ENCODE measurements at places on chromosomes 11 and 22.
A peak's percentile ranks its signal among the peaks of the same experiment; 100 is the strongest.

DNA sequence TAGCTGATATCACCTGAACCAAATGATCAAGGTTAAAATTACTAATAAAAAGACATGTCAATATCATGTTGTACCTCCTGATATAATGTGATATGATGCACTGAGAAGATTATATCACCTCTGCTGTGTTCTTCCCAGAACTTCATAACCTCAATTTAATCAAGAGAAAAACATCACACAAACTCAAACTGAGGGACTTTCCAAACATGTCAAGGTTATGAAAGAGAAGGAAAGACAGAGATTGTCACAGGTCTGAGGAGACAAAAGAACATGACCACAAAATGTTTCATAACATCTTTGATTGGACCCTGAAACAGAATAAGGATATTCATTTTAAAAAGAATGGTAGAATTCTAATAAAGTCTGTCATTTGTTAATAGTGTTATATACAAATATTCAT is 43.0 kb upstream of the CFAP300 start:
- no peak for DNase-seq

- no peak for DNase-seq
Measured at GRCh38 chr11:11574373-11575287, 47.2 kb downstream of the GALNT18 start.

DNA sequence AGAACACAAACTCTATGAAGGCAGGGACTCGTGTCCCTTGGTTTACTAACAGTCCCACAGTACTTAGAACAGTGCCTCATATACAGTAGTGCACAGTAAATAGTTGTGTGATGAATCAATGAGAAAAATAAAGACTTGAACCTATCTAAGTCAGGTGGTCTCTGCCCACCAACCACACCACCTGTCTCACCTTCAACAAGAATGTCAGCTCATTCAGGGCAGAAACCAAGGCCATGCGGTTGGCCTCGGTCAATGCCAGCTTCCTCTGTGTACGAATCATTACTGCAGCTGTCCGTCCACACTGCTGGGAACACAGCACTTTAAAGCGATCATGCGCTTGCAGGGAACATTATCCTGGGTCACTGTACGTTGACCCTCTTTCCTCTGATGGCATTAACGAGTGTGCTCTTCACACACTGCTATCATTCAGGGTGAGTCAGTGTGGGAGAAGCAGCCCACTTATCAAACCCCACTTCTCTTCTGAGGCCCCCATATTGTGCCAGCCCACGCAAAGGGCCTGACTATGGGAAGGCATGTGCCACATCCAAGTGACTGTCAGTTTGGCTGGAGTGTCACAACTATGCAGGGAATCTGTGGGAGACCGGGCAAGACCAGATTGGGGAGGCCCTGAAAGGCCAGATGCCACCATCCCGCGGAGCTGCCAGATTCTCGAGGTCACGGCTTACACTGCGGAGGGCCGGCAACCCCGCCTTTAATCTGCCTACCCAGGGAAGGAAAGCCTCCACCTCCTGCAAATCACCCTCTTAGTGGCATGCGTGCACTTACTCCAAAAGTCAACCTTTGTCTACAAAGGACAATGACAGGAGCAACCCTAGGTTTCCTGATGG is 36.1 kb downstream of the LARGE1 start:
- DNase-seq, result no peak

GRCh38 chr22:45334068-45334467 is 24.3 kb downstream of the FAM118A start:
- DNase-seq, result no peak

- DNase-seq, result no peak
Measured at GRCh38 chr11:111641339-111642015, 39.2 kb downstream of the SIK2 start.

DNA sequence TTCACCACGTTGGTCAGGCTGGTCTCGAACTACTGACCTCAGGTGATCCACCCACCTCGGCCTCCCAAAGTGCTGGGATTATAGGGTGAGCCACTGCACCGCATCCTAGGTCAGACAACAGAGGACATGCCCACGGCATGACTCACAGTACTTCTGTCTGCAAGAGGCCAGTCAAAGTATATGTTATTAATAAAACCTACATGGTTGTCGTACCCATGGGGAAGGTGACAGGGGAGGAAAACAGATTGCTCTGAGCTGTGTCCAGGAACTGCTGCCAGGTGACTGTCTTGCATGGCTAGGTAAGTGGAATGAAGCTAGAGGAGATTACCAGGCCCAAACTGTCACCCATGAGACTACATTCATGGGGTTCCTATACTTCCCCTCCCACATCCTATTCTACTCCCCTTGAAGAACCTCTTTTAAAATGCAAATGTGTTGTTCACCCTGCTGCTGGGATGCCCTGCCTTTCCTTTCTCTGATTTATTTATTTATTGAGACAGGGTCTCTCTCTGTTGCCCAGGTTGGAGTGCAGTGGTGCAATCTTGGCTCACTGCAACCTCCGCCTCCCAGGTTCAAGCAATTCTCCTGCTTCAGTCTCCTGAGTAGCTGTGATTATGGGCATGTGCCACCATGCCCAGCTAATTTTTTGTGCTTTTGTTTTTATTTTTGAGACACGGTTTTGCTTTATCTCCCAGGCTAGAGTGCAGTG is 2.0 kb upstream of the NLRX1 start:
- no peak for DNase-seq

- DNase-seq, result no peak
Measured at GRCh38 chr11:27471589-27472397, 797 bp downstream of the LGR4 start.

DNA sequence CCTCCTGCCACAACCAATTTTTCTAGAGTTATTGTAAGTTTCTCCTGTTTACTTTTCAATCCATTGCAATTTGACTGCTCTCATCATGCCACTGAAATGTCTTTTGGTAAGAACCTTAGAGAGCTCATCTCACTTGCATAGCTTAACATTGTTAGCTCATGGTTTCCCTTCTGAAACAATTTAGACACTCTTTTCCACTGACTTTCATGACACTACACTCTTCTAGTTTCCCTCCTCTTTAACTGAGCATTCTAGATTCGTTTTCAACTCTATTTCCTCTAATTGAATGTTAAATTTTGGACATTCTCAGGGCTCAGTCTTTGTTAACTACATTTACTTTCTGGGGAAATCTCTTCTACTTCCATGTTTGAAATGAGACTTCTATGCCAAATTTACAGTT is 369.1 kb downstream of the JRKL start:
- no peak for DNase-seq

DNA sequence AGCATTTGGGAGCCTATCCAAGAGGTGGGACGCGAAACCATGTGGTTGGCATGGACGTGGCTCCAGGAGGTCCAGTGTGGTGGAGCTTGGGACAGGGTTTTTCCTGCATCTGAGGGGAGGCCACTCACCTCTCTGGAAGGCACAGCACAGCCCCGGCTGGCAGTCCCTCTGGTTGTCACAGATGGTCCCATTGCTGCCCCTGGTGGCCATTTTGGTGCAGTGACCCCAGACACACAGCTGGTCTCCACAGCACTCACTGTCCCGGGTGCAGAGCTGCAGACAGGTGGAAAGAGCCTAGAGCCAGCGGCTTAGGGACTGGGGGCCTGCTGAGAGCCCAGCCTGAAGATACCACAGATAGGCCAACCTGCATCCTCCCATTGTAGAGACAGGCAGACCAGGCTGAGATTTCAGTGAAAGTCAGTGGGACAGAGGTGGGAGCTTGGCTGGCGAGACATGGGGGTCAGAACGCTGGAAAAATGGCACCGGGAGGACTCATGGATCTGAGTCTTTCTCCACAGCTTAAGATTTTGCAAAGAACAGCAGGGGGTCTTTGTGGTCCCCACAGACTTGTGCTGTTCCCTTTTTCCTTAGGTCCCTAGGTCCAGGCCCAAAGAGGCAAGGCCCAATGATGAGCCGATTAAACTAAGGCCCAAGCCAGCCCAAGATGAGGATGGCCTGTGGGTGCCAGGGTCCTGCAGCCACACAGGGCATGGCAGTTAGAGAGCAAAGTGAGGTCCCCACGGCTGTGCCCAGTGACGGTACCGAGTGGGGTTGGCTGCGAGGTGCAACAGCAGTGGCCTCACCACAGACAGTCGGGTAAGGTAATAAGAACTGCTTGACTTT is 41.4 kb downstream of the DKK3 start:
- DNase-seq, result no peak

DNA sequence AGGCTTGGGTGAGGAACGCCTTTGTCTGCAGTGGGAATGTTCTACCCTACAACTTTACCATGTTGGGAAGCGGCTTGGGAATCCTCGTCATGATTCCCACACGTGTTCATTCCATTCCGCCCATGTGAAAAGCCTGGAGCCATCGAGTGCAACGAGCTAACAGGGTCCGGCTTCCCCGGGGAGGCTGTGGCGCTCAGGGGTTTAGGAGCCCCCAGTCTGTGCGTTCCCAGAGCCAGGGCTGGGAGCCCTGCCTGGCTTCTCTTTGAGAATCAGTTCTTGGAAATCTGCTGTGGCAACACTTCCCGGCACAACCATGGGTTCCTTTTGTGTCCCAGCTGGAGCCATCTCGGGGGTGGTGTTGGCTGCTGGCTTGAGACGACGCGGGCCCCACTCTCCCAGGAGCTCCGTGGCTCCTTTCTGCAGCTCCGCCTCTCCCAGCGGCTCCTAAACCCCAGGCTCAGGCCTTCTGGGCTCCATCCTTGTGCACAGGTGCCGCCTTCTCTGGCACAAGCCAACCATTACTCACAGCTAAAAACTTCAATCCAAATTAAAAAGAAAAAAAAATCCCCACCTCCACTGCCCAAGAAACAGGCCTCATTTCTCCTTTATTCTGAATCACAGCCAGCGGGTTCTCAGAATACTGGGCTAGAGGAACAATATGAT is 18.7 kb upstream of the PPFIA1 start:
- DNase-seq, result no peak

GRCh38 chr11:113113801-113114704 is 152.8 kb downstream of the NCAM1 start:
- DNase-seq, result peak; percentile 57

DNA sequence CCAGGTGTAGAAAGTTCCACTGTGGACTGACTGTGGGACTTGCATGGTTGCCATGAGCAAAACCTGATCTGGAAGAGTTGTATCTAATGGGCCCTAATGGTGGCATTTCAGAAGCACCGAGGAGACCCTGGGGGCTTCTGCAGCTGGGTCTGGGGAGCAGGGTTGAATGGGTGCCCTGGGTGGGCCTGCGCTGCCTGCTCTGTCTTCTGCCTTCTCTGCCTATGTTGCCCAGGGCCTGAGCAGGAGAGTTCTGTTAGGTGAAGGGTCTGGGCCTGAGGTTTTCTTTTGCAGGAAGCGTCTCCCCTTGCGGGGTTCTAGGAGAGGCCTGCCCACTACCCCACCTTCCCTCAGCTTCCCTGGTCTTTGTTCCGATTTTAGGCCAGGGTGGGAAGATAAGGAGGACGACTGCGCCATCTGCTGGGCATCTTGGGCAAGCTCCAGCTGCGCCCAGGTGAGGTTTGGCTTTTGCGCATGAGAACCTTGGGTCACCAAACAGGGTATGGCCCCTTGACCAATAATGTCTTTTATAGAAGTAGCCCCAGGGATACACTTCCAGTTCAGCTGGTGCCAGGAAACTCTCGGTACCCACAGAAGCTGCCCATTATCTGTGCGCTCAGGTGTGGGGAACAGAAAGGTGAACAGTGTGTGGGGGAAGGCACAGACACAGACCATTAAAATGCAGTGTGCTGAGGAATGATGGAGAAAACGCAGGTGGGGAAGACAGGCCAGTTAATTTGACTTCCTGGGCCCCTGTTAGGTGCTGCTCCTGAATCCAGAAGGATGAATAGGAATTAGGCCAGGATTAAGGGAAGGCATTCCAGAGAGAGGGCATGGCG is 23.2 kb downstream of the COMMD9 start:
- DNase-seq, result no peak

GRCh38 chr22:44237290-44237689 is 56.6 kb downstream of the PARVG start:
- no peak for DNase-seq

- DNase-seq, result no peak
Measured at GRCh38 chr22:17115945-17116565, 5.1 kb downstream of the TMEM121B start.

DNA sequence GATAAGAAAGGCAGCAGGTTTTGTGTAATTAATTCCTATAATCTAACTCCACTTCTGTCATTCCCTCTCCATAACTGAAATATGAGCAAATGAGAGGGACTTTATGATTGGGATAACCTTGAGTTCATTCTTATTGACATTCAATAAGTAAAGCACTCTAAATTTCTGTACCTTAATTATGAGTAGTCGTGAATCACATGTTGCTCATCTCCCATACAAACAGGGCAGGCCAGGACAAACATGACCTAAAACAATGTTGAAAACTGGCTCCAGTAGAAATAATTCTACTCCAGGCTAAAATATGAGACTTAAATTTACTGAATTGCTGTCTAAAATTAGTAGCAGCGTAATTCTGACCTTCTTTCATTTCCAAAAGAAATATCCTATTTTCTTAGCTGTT is 505.4 kb downstream of the NELL1 start:
- DNase-seq, result no peak

GRCh38 chr11:2679011-2679676 is 20.6 kb downstream of the KCNQ1OT1 start:
- no peak for DNase-seq

- no peak for DNase-seq
Measured at GRCh38 chr11:130315354-130315970, 745 bp upstream of the ZBTB44 start.

- DNase-seq, result no peak
Measured at GRCh38 chr22:27156821-27157489, 499.6 kb downstream of the MIAT start.

GRCh38 chr11:69044111-69045013 is 4.4 kb upstream of the TPCN2 start:
- no peak for DNase-seq

DNA sequence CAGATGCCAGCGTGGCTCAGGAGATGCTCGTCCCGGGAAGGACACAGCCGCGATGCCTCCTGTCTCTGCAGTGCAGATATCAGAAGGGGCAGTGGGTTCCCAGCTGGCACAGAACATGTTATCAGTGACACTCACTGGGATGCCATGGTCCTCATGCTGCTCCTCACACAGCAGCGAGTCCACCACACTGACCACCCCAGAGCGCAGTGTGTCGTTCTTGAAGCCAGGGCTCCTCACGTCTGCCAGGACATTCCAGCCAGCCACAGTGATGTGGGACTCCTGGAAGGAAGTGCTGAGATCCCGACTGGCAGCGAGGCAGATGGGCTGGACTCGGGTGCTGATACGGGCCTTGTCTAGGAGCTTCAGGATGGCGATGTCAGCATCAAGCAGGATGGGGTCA is 13.1 kb upstream of the SLC1A2 start:
- DNase-seq, result no peak

GRCh38 chr11:116931206-116931953 is 94.0 kb upstream of the APOA1 start:
- DNase-seq, result no peak

DNA sequence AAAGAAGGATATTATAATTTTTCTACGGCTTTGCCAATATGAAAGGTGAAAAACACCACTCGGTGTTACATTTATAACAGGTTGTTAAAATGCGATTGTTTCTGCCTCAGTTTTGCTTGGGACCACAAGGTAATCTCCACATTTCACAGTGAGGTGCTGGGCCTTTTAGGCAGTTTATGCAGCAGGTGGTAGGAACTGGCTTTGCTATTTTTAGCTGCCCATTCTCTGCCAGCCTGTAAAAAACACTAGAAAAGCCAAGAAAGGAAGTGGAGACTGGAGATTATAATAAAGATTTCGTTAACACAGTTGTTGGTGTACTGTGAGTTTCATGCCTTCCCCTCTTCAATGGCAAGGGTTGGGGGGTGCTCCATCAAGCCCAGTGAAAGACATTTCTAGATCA is 8.0 kb upstream of the MRPL16 start:
- DNase-seq, result no peak

Data from NCI-H2081 treated with DMSO at 0.1 percent for 48 hours (cell line).